Glutamatergic neuron (in vitro differentiated cells): ENCODE measurements at places on chromosomes 11 and 22. TPM values are rescaled to one million over a fixed set of nuclear protein-coding genes. Genes with fewer than 3 reads are reported as not detected.

The SCN2B gene
- 0.39 TPM for total RNA-seq

The BET1L gene
- total RNA-seq = 45.5 TPM

The STX3 gene
- total RNA-seq = 42.1 TPM

The PGA3 gene
- not detected for total RNA-seq

The ZNF215 gene
- total RNA-seq = 7.0 TPM

DNA sequence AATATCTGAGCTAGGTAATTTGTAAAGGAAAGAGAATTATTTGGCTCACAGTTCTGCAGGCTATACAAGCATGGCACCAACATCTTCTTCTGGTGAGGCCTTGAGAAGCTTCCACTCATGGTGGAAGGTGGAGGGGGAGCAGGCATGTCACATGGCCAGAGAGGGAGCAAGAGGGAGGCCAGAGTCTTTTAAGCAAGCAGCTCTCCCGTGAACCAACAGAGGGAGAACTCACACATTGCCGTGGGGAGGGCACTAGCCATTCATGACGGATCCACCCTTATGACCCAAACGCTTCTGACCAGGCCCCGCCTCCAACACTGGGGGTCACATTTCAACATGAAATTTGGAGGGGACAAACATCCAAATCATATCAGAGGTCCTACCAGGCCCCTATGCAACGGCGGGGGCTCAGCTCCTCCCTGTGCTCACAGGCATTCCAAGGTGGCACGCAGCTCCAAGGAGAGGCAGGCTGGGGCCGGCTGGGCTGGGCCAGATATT lies 4.6 kb downstream of the C11orf96 start:
- DNase-seq = no peak
- H3K4me3 ChIP-seq = peak overlapping the region; percentile 80
- H3K4me1 ChIP-seq = peaks cover 24% of the 10 kb centered on the region

GRCh38 chr11:113045146-113045545 lies 83.9 kb downstream of the NCAM1 start:
- peak overlapping the region; percentile 15 for H3K27ac ChIP-seq
- peaks cover 7% of the 10 kb centered on the region for H3K27me3 ChIP-seq
- H3K4me1 ChIP-seq = peaks cover 27% of the 10 kb centered on the region
- DNase-seq = no peak

DNA sequence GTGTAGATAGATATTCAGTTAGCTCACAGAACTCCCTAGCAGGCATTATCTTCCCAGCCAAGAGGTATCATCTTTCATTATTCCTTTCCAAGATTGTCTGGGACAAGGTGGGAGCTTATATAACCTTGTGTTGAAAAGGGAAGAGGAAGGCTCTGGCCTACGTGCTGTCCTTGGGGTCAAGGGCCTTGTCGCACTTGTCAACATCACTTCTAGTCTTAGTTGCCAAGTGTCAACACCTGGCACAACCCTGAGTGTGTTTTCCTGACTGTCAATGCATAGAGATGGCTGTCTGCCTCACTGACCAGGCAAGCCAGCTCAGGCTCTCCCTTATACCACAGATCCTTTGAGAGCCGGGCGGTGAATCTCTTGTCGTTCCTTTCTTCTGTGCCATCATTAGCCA lies 331.9 kb downstream of the CNTN5 start:
- H3K27ac ChIP-seq = no peak overlapping the region
- no peaks in the 10 kb centered on the region for H3K27me3 ChIP-seq
- DNase-seq = no peak
- no peaks in the 10 kb centered on the region for H3K36me3 ChIP-seq
- no peaks in the 10 kb centered on the region for H3K4me1 ChIP-seq

DNA sequence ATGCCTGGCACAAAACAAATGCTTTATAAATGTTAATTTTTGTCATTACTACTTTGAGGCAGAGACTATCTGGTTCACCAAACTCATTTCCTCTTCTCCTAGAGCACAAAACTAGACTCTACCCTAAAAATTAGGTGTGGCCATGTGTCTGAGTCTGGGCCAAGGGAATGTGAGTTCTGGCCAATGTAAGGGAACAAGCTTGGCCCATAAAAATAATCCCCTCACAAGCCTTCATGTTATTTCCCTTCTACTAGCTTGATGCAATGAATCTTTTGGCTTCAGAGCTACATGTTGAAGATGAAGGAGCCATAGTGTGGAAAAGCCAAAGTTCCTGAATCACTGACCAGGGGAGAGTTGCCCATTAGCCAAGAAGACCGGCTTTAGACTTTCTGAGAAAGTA lies 406.5 kb upstream of the CCDC90B start:
- H3K36me3 ChIP-seq = no peaks in the 10 kb centered on the region
- DNase-seq = no peak
- H3K4me3 ChIP-seq = no peak overlapping the region
- peaks cover 4% of the 10 kb centered on the region for H3K4me1 ChIP-seq
- H3K27ac ChIP-seq = no peak overlapping the region

DNA sequence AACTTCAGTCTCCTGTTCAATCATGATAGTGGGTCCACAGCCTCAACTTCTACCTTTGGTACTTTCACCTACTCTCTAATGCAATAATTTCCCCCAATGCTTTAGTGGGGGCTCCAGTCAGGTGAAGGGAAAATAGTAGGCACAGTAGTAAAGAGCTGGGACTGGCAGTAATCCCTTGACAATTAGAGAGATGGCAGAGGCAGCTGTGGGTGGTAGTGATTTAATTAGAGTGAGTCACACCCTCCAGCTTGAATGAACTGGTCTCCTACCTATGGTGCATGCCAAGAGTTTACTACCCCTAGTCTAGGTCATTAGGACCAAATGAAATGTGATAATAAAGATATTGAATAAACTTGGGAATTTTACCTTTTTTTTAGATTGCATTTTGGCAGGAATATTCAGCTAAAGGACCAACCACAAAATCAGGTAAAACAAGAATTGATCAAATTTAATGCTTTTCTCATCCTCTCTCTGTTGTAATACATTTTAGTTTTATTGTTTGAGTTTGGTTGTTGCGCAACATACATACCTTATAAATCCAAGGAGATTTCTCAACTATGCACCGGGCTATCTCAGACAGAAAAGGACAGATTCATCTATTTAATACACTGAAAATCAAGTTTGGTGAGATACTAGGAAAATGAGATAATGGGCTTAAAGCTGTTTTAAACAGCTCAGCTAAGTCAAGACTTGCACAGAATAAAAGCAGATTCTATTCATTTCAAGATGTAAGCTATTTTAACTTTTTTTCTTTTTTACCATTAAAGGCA lies 9.0 kb downstream of the PRRG4 start:
- H3K4me1 ChIP-seq = no peaks in the 10 kb centered on the region
- no peaks in the 10 kb centered on the region for H3K27me3 ChIP-seq
- no peak overlapping the region for H3K27ac ChIP-seq

DNA sequence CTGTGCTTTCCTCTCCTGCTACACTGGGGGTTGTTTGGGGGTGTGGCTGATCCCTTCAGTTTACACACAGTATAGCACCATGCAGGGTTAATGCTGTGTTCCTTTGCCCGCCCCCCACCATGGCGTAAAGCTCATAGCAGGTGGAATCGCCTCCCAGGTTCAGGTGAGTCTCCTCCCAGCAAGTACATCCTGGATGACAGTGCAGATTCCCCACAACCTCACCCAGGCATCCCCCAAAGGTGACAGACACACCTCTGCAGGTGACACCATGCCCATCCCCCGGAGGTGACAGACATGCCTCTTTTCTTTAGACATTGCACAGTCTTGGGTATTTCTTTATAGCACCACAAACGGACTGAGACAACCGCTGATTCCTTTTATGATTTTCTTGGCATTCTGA lies 343.7 kb downstream of the BRD1 start:
- no peaks in the 10 kb centered on the region for H3K36me3 ChIP-seq
- no peak for DNase-seq
- peaks cover 2% of the 10 kb centered on the region for H3K27me3 ChIP-seq
- no peaks in the 10 kb centered on the region for H3K4me1 ChIP-seq
- H3K4me3 ChIP-seq = no peak overlapping the region

DNA sequence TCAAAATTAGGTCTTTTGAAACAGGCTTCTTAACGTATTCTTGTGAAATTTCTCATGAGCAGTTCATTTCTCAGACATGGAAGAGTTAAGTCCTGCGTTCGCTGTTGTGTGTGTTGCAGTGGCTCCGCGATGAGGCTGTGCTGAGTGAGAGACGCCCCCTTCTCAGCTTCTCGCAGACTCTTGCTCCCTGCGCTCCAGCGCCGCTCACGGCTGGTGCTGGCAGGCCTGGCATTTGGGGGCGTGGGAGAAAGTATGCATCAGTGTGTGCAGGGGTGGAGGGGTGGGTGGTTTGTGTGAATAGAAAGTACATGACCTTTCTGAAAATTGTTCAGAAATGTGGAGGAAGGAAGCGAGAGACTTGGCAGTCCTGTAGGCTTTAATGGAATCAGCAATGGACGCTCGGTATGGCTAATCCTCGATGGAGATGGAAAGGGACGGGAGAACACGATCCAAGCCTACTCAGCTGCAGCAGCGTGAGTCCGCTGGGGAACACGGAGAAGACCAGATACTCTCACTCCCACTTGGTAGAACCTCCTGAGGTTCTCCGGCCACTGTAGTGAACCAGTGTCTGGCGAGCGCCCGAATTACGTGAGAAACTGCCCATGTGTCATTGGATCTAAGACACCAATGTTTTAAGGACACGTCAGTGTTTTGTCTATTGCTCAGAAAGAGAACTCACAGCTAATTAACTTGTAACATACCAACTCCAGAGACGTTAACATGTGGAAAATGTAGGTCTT lies 5.9 kb downstream of the TAB1 start:
- no peak overlapping the region for H3K4me3 ChIP-seq
- no peak overlapping the region for H3K27ac ChIP-seq
- peaks cover 8% of the 10 kb centered on the region for H3K4me1 ChIP-seq

- peak; percentile 67 for DNase-seq
- H3K27me3 ChIP-seq = peaks cover 18% of the 10 kb centered on the region
- H3K4me3 ChIP-seq = no peak overlapping the region
- peaks cover 5% of the 10 kb centered on the region for H3K36me3 ChIP-seq
These were observed 11.8 kb downstream of the TUB start for GRCh38 chr11:8092587-8093424.

GRCh38 chr11:66494935-66495334 lies 14.7 kb downstream of the DPP3 start:
- H3K4me3 ChIP-seq = no peak overlapping the region
- DNase-seq = no peak
- H3K4me1 ChIP-seq = peaks cover 1% of the 10 kb centered on the region

GRCh38 chr11:65160643-65161042 lies 9.4 kb upstream of the SPDYC start:
- H3K4me1 ChIP-seq = no peaks in the 10 kb centered on the region
- H3K36me3 ChIP-seq = no peaks in the 10 kb centered on the region
- no peak overlapping the region for H3K4me3 ChIP-seq
- H3K27ac ChIP-seq = no peak overlapping the region

- H3K27me3 ChIP-seq = no peaks in the 10 kb centered on the region
- H3K36me3 ChIP-seq = no peaks in the 10 kb centered on the region
- H3K4me1 ChIP-seq = peaks cover 11% of the 10 kb centered on the region
- no peak overlapping the region for H3K4me3 ChIP-seq
- no peak overlapping the region for H3K27ac ChIP-seq
These were observed 46.0 kb downstream of the DENND5A start for GRCh38 chr11:9219115-9219514.

DNA sequence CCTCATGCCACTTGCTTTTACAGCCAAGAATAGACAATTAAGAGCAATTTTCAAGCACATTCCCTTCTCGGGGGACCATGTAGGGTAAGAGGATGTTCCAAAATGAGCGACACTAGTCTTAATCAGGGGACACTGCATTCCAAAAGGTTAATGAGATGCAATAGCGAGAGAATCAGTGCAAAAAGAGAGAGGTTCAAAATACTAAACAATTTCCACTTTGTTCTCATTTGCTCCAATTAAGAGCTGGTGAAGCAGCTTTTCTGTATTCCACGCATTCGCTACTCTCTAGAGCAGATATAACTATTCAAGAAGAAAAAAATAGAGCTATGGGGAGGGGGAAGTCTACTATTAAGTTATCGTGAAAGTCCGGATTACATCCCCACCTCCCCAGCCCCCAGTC lies 811 bp downstream of the LRRC4C start:
- DNase-seq = no peak
- H3K27ac ChIP-seq = no peak overlapping the region
- H3K4me1 ChIP-seq = peaks cover 15% of the 10 kb centered on the region
- no peaks in the 10 kb centered on the region for H3K36me3 ChIP-seq
- no peak overlapping the region for H3K4me3 ChIP-seq

GRCh38 chr22:17637490-17638181 lies 921 bp upstream of the BCL2L13 start:
- no peaks in the 10 kb centered on the region for H3K36me3 ChIP-seq
- no peak for DNase-seq
- peak overlapping the region; percentile 98 for H3K4me3 ChIP-seq
- peaks cover 4% of the 10 kb centered on the region for H3K27me3 ChIP-seq
- peaks cover 7% of the 10 kb centered on the region for H3K4me1 ChIP-seq
- H3K27ac ChIP-seq = peak overlapping the region; percentile 99

DNA sequence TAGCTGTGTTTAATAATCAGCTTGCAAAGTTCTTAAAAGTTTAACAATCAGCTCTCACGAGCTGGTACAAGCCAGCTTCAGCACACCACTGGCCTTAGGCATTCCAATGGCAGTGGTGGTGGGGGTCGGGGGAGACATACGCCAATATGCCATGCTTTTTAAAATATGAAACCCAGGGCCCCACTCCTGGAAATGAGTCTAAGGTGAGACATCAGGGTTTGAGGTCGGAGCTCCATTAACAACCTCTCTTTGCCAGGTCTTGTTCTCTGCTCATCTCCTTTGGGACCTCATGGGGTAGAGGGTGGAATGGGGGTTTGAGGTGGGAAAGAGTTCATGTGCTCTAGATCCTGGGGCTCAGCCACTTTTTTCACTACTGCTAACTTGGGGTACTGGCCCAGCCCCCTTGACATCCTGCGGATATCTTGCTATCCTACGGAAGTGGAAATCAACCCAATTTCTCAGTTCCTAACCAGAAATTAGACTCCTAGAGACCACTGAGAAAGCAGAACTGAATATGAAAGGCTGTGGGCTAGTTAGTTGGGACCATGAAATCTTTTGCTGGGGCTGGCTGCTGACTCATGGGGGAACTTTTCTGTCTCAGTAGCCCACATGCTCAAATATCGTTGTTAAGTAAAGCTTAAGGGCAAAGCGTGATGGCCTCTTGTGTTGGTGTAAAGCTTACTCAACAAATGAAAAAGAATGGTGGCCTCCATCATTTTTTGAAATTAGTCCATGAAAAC lies 90.1 kb downstream of the PDHX start:
- no peak overlapping the region for H3K27ac ChIP-seq
- H3K27me3 ChIP-seq = no peaks in the 10 kb centered on the region
- no peak overlapping the region for H3K4me3 ChIP-seq
- no peaks in the 10 kb centered on the region for H3K36me3 ChIP-seq

DNA sequence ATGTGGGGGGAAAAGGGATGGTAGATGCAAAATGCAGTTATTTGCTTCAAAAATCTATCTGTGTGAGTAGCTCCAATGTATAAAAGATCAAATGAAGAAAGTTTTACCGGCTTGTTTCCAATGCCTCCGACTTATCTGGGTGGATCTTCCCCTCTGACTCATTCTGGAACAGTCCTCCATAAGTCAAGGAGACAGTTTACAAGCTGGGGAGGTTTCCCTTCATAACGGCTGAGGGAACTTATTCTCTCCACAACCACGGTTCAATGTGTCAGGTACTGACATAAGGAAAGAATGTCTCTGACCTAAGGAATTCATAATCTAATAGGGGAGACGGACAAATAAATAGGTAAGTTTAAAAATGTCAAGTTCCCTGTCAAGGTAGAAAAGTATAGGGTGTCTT lies 49.7 kb upstream of the BIRC3 start:
- H3K4me1 ChIP-seq = no peaks in the 10 kb centered on the region
- no peak for DNase-seq
- H3K27me3 ChIP-seq = no peaks in the 10 kb centered on the region
- no peaks in the 10 kb centered on the region for H3K36me3 ChIP-seq
- H3K27ac ChIP-seq = no peak overlapping the region

- H3K4me3 ChIP-seq = no peak overlapping the region
- no peaks in the 10 kb centered on the region for H3K4me1 ChIP-seq
- H3K27ac ChIP-seq = no peak overlapping the region
- peaks cover 23% of the 10 kb centered on the region for H3K27me3 ChIP-seq
- no peaks in the 10 kb centered on the region for H3K36me3 ChIP-seq
- DNase-seq = no peak
These were observed 62.2 kb upstream of the VPREB1 start for GRCh38 chr22:22182218-22182989.
